ENCODE measurements at places on chromosomes 7 and 10.
A peak's percentile ranks its signal among the peaks of the same experiment; 100 is the strongest.

GRCh38 chr10:86963341-86963919, 4.9 kb upstream of the ADIRF start:
- no peak for DNase-seq

GRCh38 chr7:127786184-127786583, 134.2 kb downstream of the SND1 start:
- DNase-seq = no peak

DNA sequence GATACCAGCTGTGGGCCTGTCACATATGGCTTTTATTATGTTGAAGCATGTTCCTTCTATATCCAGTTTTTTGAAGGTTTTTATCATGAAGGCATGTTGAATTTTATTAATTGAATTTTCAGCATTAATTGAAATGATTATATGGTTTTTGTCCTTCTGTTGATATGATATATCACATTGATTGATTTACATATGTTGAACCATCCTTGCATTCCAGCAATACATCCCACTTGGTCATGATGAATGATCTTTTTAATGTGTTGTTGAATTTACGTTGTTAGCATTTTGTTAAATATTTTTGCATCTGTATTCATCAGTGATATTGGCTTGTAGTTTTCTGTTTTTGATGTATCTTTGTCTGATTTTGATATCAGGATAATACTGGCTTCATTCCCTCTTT, 21.2 kb downstream of the PRSS37 start:
- DNase-seq = no peak

DNA sequence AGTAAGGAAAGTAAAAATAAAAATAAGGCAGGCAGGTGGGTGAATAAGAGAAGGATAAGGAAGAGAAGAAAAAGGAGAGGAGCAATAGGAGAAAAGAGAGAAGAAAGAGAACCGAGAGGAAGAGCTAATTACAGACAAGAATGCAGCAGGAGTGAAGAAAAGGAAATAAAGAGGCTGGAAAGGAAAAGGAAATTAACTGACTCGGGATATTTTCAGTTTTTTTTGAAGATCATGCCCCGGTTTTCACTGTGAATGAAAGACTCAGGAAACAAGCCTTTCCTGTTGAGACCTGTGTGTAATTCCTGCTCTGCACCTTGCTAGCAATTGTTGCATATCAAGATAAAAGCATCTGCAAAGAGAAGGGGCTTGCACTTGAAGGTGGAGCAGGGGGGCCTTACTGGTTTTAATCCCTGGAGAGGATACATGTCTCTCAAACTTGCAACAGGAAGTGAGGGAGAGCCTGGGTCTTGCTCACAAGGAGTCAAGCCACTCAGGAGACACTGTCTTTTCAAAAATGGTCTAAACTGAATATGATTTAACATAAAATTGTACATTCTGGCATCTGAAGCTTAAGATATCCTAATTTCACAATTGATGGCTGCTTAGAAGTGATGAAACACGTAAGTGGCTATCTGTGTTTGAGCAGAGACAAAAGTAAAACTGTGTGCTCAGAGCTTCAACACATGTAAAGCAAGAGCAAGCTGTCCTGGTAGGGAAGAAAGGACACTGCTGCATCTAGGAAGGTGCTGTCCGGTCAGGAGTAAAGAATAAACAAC, 157.6 kb downstream of the FAM107B start:
- no peak for DNase-seq

- no peak for DNase-seq
These were observed 89.8 kb downstream of the PCLO start for GRCh38 chr7:83072576-83073517.

GRCh38 chr10:90983914-90984549, 63.1 kb upstream of the ANKRD1 start:
- DNase-seq = no peak

DNA sequence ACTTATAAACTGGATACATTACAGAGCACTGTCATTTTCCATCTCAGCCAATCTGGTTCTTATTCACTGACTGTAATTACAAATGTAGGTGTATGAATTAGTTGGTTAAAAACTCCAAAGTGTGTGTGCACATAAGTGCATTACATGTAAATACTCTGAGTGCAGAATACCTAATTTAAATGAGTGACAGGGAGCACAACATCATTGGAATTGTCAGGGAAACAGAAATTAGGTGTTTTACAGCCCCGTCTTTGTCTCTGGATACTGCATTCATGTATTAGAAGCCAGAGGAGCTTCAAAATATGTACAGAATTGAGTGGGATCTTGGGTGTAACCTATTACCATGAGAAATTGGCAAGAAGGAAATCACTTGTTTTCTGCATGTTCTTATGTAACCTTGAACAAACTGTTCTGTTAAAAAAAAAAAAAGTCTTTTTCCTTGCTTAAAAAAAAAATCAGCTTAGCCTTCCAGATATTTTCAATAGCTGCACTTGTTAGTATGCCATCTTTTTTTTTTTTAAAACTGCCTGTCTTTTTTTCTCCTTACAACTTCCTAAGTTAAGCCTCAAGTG, 31.1 kb downstream of the CELF2 start:
- no peak for DNase-seq

DNA sequence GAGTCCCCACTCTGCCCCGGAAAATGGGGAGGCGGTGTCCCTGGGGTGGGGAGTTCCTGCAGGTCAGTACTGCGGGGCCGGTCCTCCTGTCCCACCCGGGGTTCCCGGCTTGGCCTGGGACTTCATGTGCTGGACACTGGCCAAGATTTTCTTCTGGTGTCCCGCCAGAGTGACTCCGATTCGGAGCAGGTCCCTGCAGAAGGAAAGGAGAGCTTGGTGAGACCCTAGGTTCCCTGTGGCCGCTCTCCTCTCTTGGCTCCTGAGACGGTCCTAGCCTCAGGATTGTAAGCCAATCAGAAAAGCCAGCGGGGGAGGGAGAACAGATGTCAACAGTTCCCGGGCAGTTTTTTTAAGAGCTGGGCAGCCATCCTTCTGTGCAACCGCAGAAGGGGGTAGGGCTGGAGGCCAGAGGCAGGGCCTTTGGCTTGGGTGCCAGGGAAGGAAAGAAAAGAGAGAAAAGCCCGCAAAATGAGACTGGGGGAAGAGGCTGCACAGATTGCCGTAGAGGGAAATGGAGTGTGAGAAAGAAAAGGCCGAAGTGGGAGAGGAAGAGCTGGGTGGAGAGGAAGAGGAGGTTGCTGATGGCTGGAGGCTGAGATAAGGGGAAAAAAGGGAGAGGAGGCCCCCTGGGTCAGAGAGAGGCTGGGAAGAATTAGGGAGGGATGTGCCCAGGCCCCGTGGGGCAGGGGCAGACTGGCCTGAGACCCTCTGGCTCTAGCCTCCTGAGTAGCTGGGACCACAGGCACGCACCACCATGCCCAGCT, 23.7 kb downstream of the EPHB4 start:
- peak; percentile 79 for DNase-seq

GRCh38 chr7:36630112-36630650, 94.1 kb downstream of the AOAH start:
- DNase-seq = no peak

DNA sequence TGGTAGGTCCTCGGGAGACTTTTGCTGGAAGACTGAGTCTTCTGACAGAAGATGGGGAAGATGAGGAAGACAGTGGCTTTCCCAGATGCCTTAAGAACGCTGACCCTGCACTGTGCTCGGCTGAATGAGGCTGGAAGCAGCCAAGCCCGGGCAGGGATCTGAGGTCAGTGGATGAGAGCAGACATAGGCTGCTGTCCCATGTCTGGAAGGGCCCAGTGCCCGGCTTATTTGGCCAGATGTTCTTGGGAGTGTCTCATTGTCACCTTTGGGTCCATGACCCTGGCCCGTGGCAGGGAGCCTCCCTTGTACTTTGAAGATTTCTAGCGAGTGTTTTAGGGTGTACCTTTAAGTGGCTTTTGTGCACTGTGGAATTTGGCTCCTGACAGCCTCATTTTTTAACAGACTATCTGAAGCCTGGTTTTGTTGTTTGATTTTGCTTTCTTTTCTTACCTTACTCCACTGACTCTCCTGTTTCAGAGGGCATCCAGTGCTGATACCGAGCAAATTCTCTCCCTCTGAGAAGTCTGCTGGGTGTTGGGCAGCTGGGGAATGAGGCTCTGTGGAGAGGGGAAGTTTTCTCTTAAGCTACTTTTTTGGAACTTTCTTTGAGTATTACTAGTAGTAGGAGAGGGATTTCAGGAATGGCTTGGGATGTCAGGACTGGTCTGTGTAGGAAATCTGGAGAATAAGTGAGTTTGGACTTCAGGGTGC, 61.4 kb downstream of the CREB5 start:
- no peak for DNase-seq

GRCh38 chr7:108078691-108079090, 51.5 kb downstream of the LAMB4 start:
- no peak for DNase-seq

DNA sequence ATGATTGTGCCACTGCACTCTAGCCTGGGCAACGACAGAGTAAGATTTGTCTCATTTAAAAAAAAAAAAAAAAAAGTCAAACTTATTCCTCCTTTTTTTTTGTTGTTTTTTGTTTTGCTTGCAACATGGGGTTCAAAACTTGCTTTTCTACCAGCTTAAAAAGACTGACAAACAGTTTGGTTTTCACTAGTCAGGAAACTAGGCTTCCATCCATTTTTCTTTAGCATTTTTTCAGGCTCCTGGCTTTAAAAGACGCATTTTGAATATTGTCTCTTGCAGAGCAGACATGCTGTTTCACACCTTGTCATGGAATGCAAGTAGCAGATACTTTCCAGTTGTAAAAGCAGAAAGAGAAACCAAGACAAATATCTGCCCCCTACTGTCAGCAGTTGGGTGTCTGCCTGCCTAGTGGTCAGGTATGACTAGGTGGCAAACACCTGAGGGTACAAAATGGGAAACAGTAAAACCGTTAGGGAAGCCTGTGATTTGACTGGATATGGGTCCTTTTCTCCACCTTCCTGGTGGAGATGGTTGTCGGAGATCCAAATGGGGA, 139.9 kb downstream of the CCDC71L start:
- peak; percentile 15 for DNase-seq
